ENCODE measurements at places on chromosomes 16 and 17.

DNA sequence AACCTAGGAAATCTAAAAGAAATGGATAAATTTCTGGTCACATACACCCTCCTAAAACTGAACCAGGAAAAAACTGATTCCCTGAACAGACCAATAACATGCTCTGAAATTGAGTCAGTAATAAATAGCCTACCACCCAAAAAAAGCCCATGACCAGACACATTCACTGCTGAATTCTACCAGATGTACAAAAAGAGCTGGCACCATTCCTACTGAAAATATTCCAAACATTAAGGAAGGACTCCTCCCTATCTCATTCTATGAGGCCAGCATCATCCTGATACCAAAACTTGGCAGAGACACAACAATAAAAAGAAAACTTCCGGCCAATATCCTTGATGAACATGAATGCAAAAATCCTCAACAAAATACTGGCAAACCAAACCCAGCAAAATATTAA, 52.9 kb downstream of the TTC19 start:
- no peak for DNase-seq

DNA sequence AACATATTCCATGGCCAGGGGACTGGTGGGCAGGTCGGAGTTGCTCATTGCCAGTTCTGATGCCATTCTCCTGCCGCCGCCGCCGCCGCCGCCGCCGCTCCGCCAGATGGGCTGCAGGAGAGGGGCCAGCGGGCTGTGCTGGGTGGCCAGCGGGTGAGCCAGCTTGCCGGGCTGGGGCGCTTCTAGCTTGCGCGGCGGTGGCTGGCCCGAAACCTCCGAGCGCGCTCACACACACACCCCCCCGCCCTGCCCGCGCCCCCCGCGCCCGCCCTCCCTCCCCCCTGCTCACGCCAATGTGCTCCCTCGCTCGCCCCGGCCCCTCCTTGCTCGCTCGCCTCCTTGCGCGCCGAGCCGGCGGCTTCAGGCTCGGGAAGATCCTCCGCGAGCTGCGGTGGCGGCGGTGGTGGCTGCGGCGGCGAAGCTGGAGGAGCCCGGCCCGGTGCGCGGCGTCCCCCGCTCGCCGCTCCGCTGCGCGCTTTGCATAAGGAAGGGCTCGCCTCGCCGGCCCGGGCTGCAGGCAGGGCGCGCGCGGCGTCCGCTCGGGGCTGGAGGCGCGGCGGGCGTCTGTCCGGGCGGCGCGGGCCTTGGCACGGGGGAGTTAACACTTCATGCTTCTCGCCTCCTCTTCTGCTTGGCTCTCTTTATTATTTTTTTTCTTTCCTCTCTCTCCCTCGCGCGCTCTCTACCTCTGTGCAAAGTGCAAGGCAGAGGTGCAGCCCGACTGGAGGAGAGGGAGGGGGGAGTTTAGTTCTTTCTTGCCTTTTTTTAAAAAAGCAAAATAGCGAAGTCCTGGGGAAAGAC, 500 bp downstream of the MAF start:
- peak; percentile 56 for DNase-seq

DNA sequence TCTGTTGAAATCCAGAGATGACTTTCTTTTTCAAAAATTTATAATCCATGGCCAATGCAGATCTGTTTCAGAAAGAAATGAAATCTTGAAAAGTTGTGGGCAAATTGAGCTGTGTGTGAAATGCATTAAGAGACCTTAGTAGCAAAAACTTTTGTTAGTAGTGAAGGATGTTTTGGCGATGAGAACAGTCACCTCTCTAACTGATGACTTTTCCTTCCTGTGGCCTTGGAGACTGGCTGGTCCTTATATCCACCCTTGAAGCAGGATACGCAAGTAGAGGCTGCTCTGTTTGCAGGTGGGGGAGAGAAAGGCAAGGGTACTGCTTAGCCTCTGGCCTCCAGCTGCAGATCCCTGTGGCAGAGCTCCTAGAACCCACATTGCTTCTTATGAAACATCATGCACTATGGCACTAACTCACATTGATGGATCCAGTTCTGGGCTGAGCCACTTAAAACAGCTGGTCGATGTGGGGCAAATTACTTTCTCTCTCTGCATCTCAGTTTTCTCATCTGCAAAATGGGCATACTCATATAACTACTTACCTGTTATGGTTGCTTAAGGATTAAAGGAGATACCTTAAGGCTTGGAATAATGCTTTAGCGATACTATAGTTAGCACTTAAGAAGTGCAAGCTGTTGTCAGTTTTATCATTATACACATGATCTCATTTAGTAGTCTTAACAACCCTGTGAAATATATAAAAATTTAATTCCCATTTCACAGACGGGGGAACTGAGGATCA, 89.3 kb downstream of the SDR42E1 start:
- no peak for DNase-seq

DNA sequence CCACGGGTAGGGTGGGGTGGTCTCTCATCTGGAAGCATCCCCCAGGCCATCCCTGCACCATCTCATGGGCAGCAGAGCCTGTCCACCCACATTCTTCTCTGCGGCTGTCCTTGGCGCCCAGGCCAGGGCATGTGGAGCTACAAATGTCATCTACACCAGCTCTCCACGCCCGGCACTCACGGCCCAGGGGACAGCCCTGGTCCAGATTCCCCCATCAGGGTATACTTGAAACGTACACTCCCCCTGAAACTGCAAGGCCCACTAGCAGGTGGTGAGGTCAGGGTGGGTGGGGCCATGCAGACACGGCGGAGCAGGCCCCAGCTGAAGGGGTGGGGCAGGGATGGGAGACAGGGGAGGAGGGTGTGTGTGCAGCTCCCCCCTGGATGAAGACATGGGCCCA, 3.2 kb upstream of the SOX8 start:
- DNase-seq: no peak

GRCh38 chr17:4375039-4375748, 8.7 kb upstream of the UBE2G1 start:
- peak; percentile 81 for DNase-seq

DNA sequence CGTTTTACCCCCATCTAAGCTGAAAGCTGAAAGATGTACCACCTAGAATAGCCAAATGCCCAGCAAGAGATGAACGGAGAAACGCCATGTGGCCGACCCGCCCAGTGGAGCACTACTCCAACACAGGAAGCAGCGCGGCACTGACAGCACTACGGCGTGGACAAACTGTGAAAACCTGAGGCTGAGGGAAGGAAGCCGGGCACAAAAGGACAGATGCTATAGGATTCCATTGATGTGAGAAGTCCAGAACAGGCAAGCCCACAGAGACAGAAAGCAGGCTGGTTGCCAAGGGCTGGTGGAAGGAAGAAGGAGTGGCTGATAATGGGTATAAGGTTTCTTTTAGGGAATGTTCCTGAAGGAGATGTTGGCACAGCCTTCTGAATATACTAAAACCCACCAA, 29.4 kb upstream of the SLC38A8 start:
- DNase-seq: no peak

- no peak for DNase-seq
Measured at GRCh38 chr16:66226762-66227161, 139.7 kb upstream of the CDH5 start.

DNA sequence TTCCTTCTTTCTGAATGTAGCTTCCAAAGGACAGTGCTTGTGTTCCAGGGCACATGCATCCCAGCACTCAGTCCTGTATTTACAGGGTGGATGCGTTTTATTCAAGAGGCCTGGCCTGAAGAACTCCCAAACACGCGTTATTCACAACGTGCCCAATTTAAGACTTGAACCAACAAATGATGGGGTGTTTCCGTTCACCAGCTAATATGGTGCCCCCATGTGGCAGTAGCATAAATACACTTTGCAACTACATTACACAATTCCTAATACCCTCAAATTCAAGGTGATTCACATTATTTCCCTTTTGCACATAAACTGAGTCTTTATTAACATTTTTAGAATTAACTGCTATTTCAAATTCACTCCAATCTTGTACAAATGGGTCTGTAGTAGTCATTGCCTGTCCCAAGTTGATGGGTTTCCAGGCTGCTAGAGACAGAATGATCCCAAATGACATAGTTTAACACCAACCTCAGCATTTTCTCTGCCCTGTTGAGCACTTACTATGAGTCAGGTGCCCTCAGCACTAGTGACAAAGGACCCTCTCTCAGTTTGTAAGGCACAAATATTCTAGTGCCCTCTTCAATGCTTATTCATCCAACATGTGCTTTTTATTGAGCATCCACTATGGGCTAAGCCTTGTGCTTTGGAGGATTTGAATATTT, 26.9 kb downstream of the HSD17B2 start:
- DNase-seq: peak; percentile 13

GRCh38 chr16:31519759-31520431, 7.8 kb upstream of the AHSP start:
- no peak for DNase-seq

DNA sequence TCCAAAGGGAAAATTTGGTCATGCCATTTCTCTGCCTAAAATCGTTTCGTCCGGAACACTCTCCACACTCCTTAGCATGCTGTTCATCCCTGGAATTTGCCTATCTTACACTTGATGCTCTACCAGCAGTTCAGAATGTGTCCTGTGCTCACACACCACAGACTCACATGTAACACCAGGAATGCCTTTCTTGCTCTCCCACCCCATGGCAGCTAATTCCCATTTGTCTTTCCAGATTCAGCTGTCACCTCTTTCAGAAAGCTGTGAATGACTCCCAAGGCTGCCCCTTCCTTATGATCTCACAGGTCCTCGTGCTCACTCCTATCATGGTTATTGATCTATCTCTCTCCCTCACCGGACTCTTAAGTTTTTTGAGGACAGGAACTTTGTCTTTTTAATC, 38.1 kb downstream of the HYDIN start:
- DNase-seq: no peak

DNA sequence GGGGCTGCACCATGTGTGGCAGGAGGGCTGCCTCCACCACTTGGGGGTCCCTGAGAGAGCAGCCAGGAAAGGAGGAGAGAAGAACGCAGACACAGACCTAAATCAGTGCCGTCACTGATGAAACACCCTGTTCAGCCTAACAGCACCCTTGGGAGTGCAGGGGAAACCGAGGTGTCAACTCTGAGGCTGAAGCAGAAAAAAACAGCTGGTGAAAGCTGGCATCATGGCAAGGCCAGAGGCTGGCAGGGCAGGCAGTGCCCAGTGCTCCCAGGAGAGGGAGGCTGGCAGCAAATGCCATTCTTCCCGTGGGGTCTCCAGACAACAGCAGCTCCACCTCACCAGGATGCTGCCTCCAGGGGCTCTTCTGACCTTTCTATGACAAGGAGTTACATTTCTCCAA, 23.1 kb downstream of the SPHK1 start:
- DNase-seq: no peak

GRCh38 chr16:71424626-71425025, 17.2 kb downstream of the TLE7 start:
- no peak for DNase-seq

DNA sequence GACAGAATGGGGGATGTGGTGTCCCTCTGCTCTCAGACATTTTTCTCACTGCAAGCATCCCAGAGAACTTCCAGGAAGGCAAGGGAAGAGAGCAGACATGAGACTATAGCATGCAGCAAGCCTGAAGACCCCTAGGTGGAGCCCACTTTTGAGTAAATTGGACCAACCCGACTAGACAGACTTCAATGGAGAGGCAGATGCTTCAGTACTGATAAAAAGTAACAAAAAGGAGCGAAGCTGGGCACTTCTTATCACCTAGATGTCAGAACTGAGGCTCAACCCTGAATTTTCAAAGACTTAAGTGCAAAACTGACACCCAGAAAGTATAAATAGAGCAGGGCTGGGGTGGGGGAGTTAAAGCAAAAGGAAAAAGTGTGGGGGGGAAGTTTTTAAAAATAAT, 130.8 kb downstream of the PMP22 start:
- DNase-seq: no peak

DNA sequence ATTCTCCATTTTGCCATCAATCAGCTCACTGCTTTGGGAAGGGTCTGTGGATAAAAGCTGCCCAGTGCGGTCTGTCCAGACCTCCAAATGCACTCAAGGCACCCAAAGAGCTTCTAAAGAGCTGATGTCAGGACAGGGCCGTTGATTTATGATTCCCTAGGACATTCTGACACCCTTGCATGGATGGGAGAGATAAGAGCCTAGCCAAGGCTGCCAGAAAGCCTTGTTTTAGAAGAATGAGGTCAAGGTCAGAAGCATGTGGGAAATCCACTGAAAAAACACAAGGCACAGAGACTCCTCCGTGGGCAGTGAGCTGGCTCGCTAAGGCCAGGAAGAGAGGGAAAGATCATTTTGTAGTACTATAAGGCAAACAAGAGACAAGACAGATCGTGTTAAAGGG, 214.0 kb downstream of the CDH11 start:
- no peak for DNase-seq

DNA sequence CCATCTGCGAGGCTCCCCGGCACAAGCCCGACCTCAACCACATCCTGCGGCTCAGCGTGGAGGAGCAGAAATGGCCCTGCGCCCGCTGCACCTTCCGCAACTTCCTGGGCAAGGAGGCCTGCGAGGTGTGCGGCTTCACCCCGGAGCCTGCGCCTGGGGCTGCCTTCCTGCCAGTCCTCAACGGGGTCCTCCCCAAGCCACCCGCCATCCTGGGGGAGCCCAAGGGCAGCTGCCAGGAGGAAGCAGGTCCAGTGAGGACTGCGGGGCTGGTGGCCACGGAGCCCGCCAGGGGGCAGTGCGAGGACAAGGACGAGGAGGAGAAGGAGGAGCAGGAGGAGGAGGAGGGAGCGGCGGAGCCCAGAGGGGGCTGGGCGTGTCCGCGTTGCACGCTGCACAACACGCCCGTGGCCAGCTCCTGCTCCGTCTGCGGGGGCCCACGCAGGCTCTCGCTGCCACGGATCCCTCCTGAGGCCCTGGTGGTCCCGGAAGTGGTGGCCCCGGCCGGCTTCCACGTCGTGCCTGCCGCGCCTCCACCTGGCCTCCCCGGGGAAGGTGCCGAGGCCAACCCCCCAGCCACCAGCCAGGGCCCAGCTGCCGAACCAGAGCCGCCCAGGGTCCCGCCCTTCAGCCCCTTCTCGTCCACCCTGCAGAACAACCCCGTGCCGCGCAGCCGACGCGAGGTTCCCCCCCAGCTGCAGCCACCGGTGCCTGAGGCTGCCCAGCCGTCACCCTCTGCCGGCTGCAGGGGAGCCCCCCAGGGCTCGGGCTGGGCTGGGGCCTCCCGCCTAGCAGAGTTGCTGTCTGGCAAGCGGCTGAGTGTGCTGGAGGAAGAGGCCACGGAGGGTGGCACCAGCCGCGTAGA, 13.1 kb upstream of the PRR35 start:
- DNase-seq: peak; percentile 69

DNA sequence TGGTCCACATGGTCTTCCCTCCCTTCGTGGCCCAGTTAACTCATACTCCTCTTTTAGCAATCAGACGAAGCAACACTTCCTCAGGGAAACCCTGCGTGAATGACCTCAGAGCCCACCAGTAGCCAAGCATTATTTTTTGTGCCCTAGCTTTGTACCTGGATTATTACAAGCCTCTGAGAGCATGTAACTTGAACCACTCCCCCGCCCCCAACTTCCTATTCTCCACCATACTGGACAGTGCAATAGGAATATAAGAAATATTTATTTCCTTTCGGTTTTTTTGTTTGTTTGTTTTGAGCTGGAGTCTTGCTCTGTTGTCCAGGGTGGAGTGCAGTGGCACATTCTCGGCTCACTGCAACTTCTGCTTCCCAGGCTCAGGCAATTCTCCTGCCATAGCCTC, 2.9 kb downstream of the CPPED1 start:
- DNase-seq: no peak

Measured in activated CD4-positive, alpha-beta T cell treated with anti-CD3 and anti-CD28 coated beads for 48 hours (primary cell).